Epithelial cell of esophagus (primary cell): ENCODE measurements at places on chromosomes 2 and 18.
A peak's percentile ranks its signal among the peaks of the same experiment; 100 is the strongest.

DNA sequence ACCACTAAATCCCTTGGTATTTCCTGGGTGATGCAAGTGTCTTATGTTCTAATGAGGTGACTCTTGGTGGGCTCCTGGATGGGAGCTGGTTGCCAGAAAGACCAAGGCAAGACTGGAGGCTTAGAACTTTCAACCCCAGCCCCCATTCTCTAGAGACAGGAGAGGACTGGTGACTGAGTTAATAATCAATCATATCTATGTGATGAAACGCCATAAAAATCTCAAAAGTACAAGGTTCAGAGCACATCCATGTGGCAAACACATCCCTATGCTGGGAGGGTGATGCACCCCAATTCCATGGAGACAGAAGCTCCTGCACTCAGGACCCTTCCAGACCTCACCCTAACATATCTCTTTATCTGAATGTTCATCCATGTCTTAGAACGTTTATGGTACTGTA lies 139.5 kb upstream of the LINC00305 start:
- no peak for DNase-seq

GRCh38 chr2:141766225-141766624 lies 364.6 kb downstream of the LRP1B start:
- DNase-seq, result no peak

GRCh38 chr2:174607989-174608865 lies 10.6 kb upstream of the WIPF1 start:
- no peak for DNase-seq

DNA sequence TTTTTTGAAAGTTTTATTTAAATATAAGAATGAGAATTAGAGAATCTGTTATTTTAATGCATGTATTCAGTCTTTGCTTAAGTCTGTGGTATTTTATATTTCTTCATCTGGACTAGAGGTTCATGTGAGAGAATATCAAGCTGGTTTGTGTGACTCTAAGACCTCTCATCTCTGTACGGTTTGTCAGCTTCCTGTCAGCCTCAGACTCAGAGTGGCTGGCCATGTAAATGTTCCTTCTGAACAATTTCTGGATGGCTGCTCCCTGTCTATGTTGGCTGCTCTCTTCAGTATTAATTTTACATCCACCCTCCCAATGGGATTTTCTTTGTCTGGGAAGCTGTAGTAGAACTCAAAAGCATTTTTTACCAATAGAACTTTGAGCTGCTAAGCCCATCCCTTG lies 225.3 kb upstream of the THUMPD2 start:
- DNase-seq, result peak; percentile 9

- no peak for DNase-seq
Measured at GRCh38 chr2:104853534-104854497, at the start of gene POU3F3. Gene POU3F3 (plus strand): TSS chr2:104854115. CDS start chr2:104855511, 1,396 bp downstream.

DNA sequence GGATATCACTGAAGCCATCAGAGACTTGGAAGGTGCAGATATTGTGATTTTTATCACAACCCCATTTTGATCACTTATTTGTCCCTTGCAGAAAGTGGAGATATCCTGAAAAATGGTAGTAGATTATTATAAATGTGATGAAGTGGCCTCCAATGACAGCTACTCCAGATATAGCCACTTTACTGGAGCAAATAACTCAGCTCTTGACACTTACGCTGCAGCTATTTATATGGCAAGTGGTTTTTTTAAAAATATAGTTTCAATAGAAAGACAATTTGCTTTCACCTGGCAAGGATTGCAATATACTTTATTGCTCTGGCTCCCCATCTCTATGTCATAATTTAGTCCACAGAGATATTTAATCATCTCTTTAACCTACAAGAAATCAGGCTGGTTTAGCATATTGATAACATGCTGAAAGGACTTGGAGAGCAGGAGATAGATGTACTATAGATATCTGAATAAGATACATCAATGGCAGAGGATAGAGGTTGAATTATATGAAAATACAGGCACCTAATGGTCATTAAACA lies 182.8 kb upstream of the SKOR2 start:
- no peak for DNase-seq

DNA sequence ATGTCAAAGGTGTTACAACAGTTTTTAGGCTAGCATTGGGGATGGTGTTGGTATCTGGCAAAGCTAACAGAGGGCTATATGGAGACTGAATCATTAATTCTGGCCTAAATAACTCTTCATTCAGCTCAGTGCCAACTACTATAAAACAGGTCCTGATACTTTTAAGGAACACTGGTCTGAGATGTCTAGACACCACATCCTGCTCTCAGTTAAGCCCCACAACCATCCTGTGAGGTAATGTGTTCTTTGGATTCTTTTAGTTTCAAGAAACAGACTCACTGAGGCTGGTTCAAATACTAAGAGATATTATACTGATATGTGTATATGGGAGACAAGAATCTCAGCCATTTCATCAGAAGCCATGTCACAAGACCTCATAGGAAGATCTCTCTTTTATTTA lies 14.2 kb upstream of the HK2 start:
- DNase-seq, result no peak
